ENCODE measurements at places on chromosomes 12 and 14.

DNA sequence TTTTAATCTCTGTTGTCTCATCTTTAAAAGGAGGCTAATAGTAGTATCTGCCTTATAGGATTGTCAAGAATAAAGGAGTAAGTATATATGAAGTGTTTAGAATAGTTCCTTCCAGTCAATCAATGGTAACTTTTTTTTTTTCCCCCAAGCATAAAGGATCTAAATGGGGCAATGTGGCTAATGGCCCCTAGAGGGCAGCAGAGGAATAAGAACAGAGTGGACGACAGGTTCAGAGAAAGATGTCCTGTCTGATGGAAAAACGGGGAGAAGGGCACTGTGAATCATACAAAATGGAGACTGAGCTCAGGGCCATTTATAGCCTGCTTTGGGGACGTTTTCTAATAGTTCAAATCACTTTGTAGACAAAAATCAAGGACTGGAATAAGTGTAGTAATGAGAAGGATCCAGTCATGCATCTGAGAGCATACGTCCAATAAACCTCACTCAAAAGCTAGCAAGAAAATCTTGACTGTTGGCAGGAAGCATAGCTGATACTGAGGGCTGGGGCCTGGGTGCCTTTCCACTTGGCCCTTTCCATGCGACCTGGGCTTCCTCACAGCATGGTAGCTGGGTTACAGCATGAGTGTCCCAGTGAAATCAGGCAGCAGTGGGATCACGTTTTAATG, 51.3 kb downstream of the IFNG-AS1 start:
- no peak for DNase-seq

GRCh38 chr12:96398424-96399119, 1.7 kb downstream of the CDK17 start:
- DNase-seq = no peak

DNA sequence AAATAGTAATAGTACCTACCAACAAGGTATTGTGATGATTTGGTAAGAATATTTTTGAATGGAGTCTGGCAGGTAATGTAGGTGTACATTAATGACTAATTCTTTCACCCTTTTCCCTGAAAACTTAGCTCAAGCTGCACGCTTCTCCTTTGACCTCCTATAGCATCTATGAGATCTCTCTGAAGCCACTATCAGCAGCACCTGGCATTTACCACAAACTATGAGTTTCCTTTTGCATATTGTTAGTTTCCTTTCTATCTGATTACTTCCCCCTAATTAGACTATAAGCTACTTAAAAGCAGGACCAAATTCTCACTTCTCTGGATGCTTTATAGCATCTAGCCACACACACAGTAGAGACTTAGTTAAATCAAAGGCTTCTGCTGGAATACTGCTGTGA, 48.1 kb downstream of the SLC8A3 start:
- DNase-seq = no peak

- no peak for DNase-seq
Observed at GRCh38 chr14:77580964-77581505, 35.4 kb downstream of the SPTLC2 start.

- DNase-seq = no peak
Observed at GRCh38 chr12:32398816-32399369, 465 bp upstream of the FGD4 start.

Data from type B pancreatic cell (in vitro differentiated cells).